T-cell (primary cell): ENCODE measurements at places on chromosomes 16 and 17. TPM values are rescaled to one million over a fixed set of nuclear protein-coding genes. Genes with fewer than 3 reads are reported as not detected.

DYNLL2 gene
- 30.4 TPM for total RNA-seq

SLC38A8 gene
- total RNA-seq: not detected

SLC16A13 gene
- 3.8 TPM for total RNA-seq

PIMREG gene
- 0.79 TPM for total RNA-seq

GAST gene
- total RNA-seq: not detected
